ENCODE measurements at places on chromosomes 4 and X.

GRCh38 chr4:8538703-8539567 lies 41.3 kb upstream of the GPR78 start:
- DNase-seq: no peak

- no peak for DNase-seq
These were observed 50.6 kb upstream of the SRPX start for GRCh38 chrX:38271154-38271716.

GRCh38 chr4:181858741-181859140 lies 384.5 kb upstream of the TENM3 start:
- DNase-seq: no peak

GRCh38 chr4:36172656-36173055 lies 71.7 kb downstream of the ARAP2 start:
- no peak for DNase-seq

DNA sequence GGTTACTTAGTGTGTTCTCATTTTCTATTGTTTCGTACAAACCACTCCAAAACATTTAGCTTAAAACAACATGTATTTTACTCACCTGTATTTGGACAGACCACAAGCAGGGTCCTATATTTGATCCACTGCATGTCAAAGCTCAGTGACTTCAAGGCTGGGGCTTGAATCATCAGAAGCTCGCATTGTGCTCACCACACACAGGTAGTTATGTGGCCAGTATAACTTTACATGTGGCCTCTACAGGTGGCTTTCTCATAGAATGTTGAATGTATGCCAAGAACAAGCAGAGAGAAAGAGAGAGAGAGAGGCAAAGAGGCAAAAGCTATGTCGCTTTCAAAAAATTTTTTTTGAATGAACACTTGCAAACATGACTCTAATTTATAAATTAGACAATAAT lies 107.6 kb downstream of the QRFPR start:
- DNase-seq: no peak

DNA sequence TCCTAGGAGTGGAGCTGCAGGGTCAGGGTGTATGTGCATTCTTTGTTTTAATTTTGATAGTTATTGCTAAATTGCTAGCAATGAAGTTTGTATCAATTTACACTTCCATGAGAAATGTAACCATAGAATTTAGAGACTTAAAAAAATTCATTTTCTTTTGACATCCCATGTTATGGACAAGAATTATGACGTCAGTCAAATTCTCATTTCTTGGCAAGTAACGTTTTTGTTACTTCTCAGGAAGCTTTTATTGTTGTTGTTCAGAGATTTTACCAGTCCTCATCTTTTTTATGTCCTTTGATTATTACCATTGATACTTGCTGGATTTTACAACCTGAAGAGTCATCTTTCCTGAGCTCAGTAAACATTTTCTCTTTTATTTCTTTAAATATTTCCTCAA lies 417.5 kb upstream of the ARX start:
- DNase-seq: no peak

GRCh38 chr4:128386761-128387599 lies 99.4 kb upstream of the PGRMC2 start:
- no peak for DNase-seq

DNA sequence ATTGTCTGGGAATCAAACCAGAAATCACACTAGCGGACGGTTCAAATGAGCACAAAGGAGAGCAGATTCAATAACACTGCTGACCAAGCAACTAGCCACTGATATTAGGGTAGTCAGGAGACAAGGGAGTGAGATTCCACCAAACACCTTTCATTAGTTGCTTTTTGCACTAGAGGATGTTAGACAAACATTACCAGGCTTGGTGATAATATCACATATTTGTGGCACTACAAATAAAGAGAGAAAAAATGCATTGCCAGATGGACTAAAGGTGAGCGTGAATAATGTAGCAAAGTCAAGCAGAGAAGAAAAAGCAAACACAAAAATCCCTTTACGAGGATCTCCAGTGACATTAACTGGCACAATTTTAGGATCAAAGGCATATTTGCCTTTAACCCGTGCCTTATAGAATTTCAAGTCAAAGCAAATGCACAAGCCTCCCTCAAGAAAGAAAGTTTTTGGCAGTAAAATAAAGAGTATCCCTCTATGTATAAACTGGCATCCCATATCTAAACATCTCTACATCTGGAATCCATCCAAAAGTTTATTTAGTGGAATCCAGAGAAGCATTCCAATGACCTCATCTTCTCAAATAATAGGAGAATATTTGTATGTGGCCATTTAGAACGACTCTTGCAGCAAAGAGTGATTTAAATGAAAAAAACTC lies 290.9 kb downstream of the KCTD8 start:
- DNase-seq: no peak

GRCh38 chr4:98510757-98511517 lies 147.5 kb downstream of the TSPAN5 start:
- no peak for DNase-seq

DNA sequence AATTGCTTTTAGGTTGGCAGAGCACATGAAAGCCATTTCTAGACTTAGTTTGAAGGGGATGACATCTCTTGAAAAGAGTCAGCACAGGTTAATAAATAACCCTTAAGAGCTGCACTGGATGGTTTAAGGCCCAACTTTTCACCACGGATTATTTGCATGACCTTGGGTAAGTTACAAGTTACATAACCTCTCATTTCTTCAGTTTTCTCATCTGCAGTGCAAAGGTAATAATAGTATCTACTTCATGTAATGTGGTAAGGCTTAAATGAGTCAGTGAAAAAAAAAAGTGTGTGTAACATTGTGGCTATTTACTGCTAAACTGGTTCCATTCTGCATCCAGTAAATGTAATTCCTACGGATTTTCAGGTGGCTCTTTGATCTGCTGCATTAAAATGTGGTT lies 715.8 kb downstream of the CCSER1 start:
- DNase-seq: no peak

DNA sequence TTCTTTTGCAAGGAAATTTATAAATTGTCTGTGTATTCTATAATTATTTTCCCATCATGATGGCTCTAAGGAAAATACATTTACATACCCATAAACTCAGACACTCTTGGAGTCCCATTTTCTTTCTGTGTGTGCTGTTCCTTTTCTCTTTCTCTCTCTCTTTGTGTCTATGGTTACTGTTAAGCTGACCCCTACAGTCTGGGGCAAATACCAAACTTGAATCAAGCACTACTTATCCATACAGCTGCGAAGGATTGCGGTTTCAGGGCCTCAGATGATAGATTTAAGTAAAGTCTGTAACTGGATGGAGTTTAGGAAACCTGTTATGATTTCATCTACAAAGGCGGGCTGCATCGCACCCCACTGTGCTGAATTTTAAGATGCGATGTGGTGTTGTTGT lies 150.2 kb downstream of the SHROOM3 start:
- DNase-seq: no peak

DNA sequence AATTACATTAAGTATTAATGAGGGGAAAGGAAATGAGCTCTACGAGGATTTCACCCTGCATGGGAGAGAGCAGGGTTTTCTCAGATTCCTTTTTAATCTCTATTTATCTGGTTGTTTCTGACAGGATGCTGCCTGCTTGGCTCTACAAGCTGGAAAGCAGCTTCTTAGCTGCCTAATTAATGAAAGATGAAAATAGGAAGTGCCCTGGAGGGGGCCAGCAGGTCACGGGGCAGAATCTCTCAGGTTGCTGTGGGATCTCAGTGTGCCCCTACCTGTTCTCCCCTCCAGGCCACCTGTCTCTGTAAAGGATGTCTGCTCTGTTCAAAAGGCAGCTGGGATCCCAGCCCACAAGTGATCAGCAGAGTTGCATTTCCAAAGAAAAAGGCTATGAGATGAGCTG lies 113.7 kb downstream of the PARM1 start:
- no peak for DNase-seq

Measured in stimulated activated CD4-positive, alpha-beta T cell treated with anti-CD3 and anti-CD28 coated beads, Interleukin-4, amount 100 ng/mL, for 4 hours (primary cell).